ENCODE measurements at places on chromosomes 3 and 15.

- DNase-seq, result no peak
These were observed 37.2 kb downstream of the ECT2 start for GRCh38 chr3:172787746-172788145.

DNA sequence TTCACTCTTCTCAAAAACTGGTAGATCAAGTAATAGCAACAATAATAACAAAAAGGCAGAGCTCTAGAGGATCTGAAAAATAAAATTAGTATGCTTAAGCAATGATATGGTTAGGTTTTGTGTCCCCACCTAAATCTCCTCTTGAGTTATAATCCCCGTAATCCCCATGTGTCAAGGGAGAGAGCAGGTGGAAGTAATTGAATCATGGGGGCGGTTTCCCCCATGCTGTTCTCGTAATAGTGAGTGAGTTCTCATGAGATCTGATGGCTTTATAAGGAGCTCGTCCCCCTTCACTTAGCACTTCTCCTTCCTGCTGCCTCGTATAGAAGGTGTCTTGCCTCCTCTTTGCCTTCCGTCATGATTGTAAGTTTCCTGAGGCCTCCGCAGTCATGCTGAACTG lies 60.2 kb upstream of the ABHD2 start:
- DNase-seq, result no peak

- DNase-seq, result no peak
These were observed 1.4 kb downstream of the PTPRG start for GRCh38 chr3:61562721-61563312.

DNA sequence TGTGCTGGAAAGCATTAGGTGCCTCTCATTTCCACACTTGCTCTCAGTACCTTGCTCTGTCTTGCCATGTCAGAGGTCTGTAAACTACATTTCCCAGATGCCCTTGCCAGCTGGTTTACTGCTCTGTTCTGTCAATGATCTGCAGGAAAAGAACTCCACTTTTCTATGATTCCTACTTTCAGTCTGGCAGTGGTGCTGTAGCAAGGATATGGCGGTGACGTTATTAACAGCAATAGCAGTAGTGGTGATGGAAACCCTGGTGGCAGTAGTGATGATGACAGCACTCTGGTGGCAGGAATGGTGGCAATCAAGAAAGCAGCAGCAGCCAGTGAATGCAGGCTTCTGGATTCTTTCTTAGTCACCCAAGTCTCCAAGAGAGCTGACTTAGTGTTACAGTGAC lies 665.2 kb downstream of the DIPK2A start:
- DNase-seq, result no peak

- no peak for DNase-seq
These were observed 27.6 kb downstream of the NIPA2 start for GRCh38 chr15:22866079-22866478.

GRCh38 chr3:194046995-194047645 lies 88.8 kb upstream of the HES1 start:
- no peak for DNase-seq

GRCh38 chr3:5014391-5014790 lies 35.2 kb downstream of the BHLHE40 start:
- DNase-seq, result no peak

- no peak for DNase-seq
These were observed 37.3 kb downstream of the MLH1 start for GRCh38 chr3:37030588-37030987.

- DNase-seq, result no peak
These were observed 34.8 kb downstream of the PDHB start for GRCh38 chr3:58398669-58399333.

- DNase-seq, result no peak
These were observed 29.7 kb downstream of the OR4F15 start for GRCh38 chr15:101841656-101842055.

- DNase-seq, result no peak
These were observed 54.8 kb downstream of the MAGEF1 start for GRCh38 chr3:184656829-184657681.

- DNase-seq, result no peak
These were observed 82.1 kb downstream of the EEFSEC start for GRCh38 chr3:128235207-128235926.

- peak; percentile 21 for DNase-seq
These were observed 23.3 kb downstream of the SLC6A6 start for GRCh38 chr3:14425581-14426304.

DNA sequence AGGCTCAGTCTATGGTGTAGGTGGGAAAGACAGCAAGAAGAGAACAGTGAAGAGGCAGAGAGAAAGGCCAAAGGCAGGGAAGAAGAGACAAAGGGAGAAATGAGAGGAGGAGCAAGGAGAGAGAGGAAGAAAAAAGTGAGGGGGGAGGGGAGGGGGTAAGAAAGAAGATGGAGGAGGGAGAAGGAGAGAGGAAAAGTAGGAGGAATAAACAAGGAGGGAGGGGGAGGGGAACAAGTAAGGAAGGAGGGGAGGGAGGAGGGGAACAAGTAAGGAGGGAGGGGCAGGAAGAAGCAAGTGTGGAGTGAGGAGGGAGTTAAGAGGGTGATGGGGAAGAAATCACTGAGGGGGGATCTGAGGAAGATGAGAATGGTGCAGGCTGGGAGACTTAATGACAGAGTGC lies 45.5 kb upstream of the FGD5 start:
- DNase-seq, result no peak

GRCh38 chr3:142115867-142116668 lies 33.3 kb downstream of the TFDP2 start:
- no peak for DNase-seq
